ENCODE measurements at places on chromosomes 4 and X.

DNA sequence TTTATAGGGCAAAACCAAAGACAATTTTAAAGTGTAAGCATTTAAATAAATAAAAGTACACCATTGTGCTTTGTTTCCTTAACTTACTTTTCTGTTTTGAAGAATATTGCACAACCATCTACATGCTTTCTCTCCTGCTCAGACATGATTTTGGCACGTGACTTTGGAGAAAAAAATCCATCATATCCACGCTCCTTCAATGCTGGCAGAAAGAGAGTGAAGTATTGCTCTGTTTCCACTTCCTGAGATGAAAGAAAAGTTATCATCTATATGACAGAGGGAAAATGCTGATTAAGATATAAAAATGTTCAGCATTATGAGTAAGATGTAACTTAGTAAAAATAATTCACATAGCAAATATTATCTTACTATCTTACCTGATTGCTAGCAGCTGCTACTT lies 77.1 kb downstream of the CNOT6L start:
- no peak for DNase-seq

DNA sequence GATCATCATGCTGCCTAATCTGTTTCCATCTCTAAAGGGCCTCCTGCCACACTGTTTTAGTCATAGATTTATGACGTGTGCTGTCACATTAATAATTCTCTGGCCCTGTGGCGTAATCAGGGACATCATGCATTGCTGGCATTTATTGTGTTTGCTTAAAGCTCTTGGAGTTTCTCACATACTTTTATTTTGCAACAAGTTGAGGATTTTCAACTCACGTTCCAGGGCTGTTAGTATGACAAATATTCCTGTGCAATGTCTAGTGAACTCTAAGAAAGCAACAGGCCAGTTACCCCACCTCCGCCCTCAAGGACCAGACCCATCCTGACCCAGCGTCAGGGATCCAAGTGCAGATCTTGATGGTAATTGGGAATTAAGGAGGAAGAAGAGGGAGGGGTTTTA lies 7.8 kb upstream of the PIGA start:
- no peak for DNase-seq

GRCh38 chr4:789571-790465 lies 36.1 kb downstream of the CPLX1 start:
- DNase-seq, result no peak

- peak; percentile 87 for DNase-seq
Observed at GRCh38 chrX:38347136-38347535, 5.3 kb upstream of the OTC start.

GRCh38 chrX:110059410-110059809 lies 56.5 kb downstream of the TMEM164 start:
- no peak for DNase-seq

- peak; percentile 26 for DNase-seq
Observed at GRCh38 chr4:78592088-78592783, 40.7 kb downstream of the ANXA3 start.

DNA sequence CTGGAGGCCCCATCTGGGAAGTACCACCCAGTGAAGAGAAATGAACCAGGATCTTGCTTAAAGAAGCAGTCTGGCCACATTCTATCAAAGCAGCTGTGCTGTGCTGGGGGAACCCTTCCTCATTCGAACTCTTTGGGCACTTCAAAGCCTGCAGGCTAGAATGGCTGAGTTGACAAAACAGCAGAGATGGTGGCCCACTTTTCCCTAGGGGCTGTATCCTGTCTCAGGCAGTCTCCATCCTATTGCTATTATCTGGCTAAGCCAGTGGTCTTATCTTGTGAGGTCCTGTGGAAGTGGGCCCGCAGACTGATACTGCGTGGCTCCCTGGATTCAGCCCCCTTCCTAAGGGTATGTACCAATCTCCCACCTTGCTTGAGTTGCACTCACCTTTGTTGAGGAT lies 114.3 kb downstream of the VSIG4 start:
- no peak for DNase-seq

GRCh38 chrX:15359701-15360100 lies 24.4 kb upstream of the PIGA start:
- no peak for DNase-seq

- DNase-seq, result no peak
Observed at GRCh38 chr4:113646442-113646822, 115.1 kb downstream of the CAMK2D start.

GRCh38 chr4:169870507-169870906 lies 112.8 kb upstream of the HPF1 start:
- DNase-seq, result no peak

DNA sequence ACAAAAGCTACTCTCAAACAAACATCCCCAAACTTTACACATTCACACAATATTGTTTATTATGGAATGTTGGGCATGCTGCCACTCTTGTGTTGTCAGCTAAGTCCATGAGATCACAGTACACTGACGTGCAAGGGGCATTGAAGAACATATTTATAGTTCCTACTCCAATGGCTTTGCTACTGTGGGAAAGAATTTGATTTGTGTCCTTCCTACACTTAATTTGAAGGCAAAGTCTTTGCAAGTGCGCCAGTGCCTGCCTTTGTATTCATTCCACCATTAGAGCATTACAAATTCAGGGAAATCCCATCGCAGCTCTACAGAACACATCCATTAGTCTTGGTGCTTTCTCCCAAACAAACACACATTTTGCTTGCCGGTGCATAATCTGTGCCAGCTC lies 45.4 kb upstream of the FTHL17 start:
- DNase-seq, result no peak

GRCh38 chr4:169668069-169668721 lies 47.8 kb downstream of the CLCN3 start:
- DNase-seq, result no peak

GRCh38 chr4:174553828-174554227 lies 31.5 kb upstream of the HPGD start:
- no peak for DNase-seq

GRCh38 chrX:118353081-118353850 lies 7.4 kb downstream of the WDR44 start:
- DNase-seq, result peak; percentile 20

- no peak for DNase-seq
Observed at GRCh38 chrX:25017667-25018247, 2.0 kb upstream of the ARX start.

GRCh38 chr4:7783541-7783940 lies 156.1 kb downstream of the AFAP1 start:
- no peak for DNase-seq

- DNase-seq, result no peak
Observed at GRCh38 chrX:153820601-153821000, 9.7 kb downstream of the PDZD4 start.

GRCh38 chr4:150371869-150372268 lies 210.1 kb upstream of the MAB21L2 start:
- no peak for DNase-seq

DNA sequence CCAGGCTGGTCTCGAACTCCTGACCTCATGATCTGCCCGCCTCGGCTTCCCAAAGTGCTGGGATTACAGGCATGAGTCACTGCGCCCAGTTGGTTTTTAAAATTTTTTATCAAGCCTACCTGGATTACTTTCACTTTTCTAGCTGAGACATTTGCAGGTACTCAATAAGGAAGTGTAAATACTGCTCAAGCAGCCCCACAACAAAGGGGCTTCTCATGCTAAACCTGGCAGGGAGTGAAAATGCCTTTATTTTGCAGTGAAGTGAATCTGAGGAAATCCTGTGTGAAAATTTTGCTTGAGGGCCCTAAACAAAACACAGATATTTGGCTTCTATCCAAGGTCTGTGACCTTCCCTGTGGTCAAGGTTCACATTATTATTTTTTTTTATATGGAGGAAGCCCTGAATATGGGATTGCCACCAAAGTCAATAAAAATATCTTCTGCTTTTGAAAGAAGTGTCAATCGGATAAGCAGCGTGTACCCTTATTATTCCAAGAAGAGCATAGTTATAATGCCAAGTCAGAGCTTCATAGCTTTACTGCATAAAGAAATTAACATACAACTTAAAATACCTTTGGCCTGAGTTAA lies 481.0 kb downstream of the SH2D1A start:
- no peak for DNase-seq

DNA sequence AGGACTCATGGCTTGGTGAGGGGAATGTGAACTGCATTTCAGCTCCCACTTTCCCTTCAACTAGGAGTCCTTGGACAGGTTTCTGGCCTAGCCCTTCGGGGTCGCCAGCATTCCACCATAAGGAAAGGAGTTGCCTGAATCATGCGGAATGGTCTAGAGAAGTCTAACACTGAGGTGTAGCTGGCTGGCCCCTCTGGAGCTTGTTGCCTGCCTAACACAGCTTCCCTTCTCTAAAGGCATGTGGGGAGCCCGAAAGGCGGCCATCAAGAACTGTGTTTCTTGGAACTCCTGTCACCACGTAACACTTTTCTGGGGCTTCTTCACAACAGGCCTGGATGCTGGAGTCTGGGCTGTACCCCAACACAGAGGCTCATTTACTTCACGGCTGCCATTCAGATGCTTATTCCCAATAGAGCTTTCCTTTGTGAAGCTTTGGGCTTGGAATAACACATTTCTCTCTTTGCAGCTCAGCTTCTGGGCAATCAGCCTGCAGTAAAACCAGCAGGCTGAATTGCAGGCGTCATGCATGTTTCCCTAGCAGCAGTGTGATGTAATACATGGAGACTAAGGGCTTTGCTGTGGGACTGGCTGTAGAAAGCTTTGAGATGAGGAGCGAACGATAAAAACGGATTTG lies 5.4 kb downstream of the GABRQ start:
- DNase-seq, result no peak

All from inflammatory macrophage (primary cell).